ENCODE measurements at places on chromosomes 5 and 9.

GRCh38 chr5:16135506-16135905 lies 44.1 kb downstream of the MARCHF11 start:
- no peak for DNase-seq

GRCh38 chr5:142602720-142603245 lies 83.1 kb downstream of the FGF1 start:
- DNase-seq, result no peak

GRCh38 chr9:93891549-93892310 lies 63.4 kb downstream of the BARX1 start:
- no peak for DNase-seq

- no peak for DNase-seq
These were observed 302.4 kb downstream of the NR3C1 start for GRCh38 chr5:143101121-143101520.

- peak; percentile 2 for DNase-seq
These were observed 6.2 kb downstream of the IRF1 start for GRCh38 chr5:132484391-132484725.

DNA sequence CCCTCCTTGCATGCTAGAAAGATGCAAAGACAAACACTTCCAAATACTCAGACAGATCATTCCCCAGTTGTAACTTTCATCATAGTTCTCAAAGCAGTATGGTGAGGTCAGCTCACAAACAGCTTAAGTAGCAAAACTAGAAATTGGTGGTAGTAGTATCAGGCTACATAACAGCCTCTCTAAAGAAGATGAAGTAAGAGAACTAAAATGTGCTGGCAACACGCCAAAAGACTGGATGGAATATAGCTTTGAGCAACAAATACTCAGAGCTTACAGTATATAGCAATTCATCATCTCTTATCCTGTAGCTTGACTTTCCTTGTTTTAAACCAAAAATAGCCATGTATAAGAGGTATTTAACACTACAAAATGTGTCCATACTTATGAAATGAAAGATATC lies 7.5 kb downstream of the PFDN1 start:
- peak; percentile 47 for DNase-seq

DNA sequence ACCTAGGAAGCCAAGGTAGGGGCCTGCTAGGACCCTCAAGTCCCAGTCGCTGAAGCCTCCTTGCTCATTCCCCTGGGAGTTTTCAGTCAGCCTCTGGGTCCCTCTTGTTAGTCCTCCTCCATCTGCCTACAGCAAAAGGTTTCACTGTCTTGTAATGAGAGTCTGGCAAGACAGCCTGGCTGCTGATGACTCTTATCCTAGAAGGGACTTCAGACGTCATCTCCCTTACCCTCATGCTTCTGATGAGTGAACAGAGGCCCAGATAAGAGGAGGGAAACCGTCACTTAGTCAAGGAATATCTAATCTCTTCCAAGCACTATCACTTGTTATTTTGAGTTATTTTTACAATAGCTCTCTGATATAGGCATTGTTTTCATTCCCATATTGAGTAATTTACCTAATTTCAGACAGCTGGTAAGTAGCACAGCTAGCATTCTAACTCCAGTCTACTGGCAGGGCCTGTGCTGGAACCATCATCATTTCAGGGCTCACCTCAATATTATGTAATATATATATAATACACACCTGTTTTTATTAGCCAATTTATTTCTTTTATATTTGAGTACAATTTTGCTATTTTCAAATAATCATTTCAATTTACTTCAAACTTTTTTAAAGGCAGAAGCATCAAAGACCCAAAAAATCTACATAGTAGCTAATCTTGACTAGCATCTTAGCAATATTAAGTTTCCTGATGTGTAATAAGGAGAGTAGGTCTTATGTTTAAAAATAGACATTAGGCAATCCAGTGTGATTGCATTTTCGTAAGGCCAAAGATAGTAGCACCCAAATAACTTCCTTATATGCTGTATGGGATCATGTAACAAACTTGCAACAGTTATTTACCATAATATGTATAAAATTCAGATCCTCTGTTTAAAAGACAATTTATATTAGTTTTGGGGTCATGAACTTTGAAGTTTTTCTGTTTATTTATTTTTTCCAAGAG lies 7.9 kb downstream of the CMYA5 start:
- no peak for DNase-seq

- no peak for DNase-seq
These were observed 59.8 kb upstream of the TBC1D9B start for GRCh38 chr5:179967489-179967888.
